ENCODE measurements at places on chromosomes 7 and 10.

- no peak for DNase-seq
These were observed 15.7 kb downstream of the ZFAND2A start for GRCh38 chr7:1144269-1144771.

- DNase-seq = no peak
These were observed 263.4 kb downstream of the KCNMA1 start for GRCh38 chr10:77374189-77374656.

DNA sequence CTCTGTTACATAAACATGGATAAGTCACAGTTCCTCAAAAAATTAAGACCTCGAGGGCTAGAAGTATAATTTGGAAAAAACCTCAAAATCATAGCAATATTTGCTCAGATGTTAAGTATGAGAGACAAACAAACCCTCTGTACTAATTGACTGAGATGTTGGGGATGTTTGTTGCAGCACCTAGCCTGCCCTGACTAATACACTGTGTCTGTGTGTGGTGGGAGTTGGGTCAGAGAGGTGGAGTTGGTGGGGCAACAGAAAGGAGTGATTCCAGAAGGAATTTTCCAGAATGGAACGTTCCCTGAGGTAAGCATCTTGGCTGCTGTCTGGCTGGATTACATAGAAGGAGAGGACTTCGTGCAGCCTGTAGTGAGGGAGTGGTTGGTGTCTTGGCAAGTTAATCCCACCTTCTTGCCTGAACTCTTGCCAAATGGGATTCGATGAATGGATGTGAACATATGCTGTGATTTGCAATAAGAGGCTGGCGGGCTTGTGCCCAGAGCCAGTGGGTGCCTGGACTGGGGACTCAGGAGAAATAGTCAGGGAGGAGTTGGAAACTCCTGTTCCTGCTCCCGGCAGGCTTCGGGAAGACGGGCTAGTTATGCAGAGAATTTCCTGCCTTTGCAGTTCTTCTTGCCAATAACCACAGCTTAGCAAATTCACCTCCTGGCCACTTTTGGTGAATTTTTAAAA lies 9.3 kb upstream of the FAM180A start:
- DNase-seq = no peak

DNA sequence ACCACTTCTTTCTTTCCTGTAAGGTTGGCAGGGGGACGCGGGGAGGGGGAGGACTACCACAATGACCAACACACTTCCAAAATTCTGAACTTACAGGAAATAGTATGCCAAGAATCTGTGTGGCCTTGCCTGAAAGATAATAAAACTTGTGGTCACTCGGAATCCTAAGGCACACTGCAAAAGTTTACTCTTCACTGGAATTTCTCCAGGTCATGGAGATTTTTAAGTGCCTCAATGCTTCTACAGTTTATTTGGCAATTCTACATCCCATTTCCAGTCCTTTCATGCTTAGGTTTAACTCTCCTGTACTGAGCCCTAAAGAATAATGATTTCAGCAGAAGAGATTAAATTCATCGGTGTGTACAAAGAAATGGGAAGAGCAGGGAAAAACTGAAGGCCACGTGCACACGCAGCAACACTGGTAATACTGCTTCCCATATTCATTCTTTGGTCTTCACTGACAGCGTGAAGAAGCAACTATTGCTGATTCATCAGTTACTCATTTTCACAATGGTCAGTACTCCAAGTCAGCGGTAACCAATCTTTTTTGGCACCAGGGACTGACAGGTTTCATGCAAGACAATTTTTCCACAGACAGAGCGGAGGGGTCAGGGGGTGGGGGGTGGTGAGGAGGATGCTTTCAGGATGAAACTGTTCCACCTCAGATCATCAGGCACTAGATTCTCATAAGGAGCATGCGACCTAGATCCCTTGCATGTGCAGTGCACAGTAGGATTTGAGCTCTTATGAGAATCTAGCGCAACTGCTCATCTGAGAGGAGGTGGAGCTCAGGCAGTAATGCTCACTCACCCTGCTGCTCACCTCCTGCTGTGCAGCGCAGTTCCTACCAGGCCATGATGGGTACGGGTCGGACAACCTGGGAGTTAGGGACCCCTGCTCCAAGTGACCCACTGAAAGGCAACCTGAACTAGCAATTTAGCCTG lies 9.8 kb downstream of the LARP4B start:
- no peak for DNase-seq

DNA sequence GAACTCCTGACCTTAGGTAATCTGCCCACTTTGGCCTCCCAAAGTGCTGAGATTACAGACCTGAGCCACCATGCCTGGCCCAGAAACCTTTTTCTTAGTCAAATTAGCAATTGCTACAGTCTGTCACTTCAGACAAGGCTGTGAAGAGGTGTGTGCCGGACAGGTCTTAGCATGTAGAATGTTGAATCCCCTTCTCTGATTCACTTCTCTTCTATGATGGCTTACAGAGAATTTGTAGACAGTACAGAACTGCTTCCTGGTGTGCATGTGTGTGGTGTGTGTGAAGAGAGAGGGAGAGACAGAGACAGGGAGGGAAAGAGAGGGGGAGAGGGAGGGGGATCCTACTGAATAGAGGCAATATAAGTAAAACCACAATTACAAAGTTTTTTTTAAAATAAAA lies 150.4 kb downstream of the PARD3 start:
- no peak for DNase-seq

- no peak for DNase-seq
These were observed 352.2 kb downstream of the TFEC start for GRCh38 chr7:115678086-115678982.

DNA sequence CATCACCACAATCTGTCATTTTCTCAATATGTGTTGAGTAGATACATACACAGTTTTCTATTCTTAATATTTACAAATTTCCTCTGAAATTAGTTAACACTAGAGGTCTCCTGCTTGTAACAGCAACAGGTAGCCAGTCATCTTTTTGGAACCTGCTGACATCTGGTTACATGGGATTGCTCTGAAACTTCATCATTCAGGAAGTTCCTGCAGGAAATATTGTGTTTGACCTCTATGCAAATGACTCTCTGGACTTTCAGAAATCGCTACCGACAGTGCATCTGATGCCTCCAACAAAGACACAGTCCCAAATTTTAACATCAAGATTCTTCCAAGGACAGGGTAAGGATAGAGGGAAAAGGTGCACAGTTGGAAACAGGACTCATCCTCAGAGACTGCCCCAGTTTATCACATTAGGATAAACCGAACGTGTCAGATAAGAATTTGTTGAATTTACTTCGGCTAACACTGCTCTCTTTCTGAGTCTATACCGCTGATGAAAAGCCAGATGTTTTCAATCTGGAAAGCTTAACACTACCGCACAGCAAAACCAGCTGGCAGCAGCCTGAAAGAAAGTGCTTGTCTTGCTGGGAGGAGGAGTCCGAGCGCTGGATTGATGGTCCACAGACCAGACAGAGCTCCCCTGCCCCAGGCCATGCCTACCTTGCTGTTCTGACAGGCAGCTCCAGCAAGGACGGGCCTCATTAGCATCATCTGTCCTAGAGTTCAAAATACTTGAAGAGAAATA lies 633.4 kb downstream of the PARD3 start:
- no peak for DNase-seq

- no peak for DNase-seq
These were observed 19.3 kb downstream of the IL15RA start for GRCh38 chr10:5958077-5958476.

GRCh38 chr7:71535616-71536015 lies 403.7 kb downstream of the GALNT17 start:
- no peak for DNase-seq

- no peak for DNase-seq
These were observed 94.3 kb upstream of the IL6 start for GRCh38 chr7:22632674-22633073.

GRCh38 chr7:41858201-41858600 lies 155.3 kb upstream of the INHBA start:
- no peak for DNase-seq

DNA sequence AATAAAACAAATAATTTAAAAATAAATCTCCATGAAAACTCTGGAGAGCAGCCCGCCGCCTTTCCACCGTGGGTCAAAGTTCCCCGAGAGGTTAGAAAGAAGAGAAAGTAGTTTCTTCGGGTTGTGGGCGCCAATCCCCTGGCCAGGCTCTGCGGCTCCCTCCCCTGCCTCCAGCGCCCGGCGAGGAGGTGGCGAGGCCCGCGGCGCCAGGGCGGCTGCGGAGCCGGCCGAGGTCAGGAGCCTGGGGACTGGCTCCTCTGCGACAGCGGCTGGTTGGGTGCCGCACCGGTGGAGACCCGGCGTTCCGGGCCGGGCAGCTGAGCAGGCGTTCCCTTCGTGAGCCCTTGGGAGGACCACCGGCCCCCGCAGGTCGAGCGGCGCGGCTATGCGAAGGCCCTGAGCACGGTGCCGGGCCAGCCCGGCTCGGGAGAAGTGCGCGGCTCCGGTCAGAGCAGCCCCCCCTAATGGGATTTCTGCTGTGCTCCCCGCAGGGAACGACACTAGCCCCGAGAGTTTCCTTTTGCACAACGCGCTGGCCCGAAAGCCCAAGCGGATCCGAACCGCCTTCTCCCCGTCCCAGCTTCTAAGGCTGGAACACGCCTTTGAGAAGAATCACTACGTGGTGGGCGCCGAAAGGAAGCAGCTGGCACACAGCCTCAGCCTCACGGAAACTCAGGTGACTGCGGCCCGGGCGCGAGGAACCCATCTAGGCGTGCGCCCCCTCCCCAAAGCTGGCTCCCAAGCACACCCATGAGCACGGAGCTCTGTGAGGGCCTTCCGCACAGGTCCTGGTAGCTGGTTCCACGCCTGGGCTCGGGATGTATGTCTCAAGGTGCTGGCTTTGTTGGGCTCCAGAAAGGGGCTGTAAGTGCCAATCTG lies 2.8 kb downstream of the EMX2 start:
- DNase-seq = no peak

GRCh38 chr7:30545791-30546555 lies 41.3 kb upstream of the GGCT start:
- no peak for DNase-seq

DNA sequence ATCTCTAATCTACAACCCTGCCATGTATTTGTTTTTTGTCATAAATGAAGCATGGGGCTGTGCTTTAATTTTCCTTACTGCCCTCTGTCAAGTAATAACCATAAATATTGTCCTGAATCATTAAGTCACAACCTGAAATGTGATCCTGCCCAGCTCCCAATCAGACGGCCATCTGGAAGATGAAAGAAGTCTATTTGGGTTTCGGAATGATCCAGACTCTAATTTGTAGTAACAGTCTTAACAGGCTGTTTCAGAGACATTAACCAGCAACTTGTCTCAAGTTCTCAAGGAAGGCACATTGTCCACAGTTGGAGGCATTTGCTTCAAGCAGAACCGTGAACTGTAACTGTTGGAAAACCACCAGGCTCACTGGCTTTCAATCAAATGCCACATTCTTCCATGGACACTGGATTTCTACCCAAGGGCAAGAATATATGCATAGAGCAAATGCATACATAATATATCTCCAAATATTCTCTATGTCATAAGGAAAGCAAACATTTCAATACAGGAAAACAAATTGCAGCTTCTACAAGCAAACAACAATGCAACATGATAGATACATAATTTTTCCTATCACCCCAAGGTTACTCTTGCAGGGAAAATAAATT lies 405.2 kb upstream of the NPVF start:
- no peak for DNase-seq

GRCh38 chr7:107166736-107167426 lies 1.9 kb upstream of the HBP1 start:
- no peak for DNase-seq

- DNase-seq = peak; percentile 28
These were observed 290.8 kb downstream of the NXPH1 start for GRCh38 chr7:8724080-8724718.

DNA sequence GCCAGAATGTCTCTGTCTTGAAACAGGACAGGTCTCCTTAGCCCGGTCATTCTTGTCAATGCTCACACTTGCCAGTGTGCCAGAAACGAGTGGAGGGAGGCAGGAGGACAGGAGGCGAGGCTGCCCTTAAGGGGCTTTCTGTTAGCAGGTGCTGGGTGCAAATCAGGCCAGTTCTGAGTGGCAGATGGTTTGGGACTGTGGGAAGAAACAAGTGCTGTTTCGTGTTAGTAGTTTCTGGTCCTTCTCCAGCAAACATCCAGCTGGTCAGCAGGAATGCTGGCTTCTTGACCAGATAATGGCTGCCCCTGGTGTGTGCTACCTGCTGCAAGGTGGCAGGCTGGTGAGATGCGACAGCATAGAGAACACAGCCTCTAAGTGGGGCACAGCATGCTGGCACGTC lies 8.2 kb upstream of the NDUFB2 start:
- DNase-seq = no peak

- DNase-seq = no peak
These were observed 565.2 kb downstream of the KCNMA1 start for GRCh38 chr10:77072361-77072835.

- no peak for DNase-seq
These were observed 224.1 kb downstream of the GLI3 start for GRCh38 chr7:42012786-42013360.

- no peak for DNase-seq
These were observed 628.8 kb downstream of the SUGCT start for GRCh38 chr7:40763319-40764287.

GRCh38 chr7:47088329-47089067 lies 493.4 kb downstream of the TNS3 start:
- peak; percentile 22 for DNase-seq

GRCh38 chr7:45653209-45653907 lies 79.2 kb downstream of the ADCY1 start:
- no peak for DNase-seq

- DNase-seq = no peak
These were observed 101.8 kb upstream of the FZD1 start for GRCh38 chr7:91162436-91162835.

DNA sequence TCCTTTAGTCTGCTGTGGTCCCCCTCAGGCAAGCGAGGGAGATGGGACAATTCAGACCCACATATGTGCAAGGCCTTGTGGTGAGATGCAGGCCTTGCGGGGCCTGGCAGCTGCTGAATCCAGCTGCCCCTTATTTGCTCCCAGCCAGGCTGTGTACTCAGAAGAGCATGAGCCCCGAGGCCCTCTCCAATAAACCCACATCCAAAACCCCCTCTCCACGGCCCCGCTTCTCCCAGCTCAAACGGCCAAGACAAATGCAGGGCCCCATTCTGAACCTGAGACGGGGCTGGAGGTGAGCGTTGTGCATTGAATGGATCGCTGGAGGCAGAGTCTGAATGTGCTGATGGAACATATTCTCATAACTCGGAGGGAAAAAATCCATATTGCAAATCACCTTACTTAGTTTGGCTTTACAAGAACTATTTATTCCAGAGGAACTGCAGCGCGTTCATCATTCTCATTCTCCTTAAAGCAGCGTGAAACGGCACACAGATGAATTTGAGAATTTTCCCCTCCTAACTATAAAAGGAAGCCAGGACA lies 169.2 kb upstream of the LYZL2 start:
- DNase-seq = no peak
